ENCODE measurements at places on chromosomes 1 and 21.

DNA sequence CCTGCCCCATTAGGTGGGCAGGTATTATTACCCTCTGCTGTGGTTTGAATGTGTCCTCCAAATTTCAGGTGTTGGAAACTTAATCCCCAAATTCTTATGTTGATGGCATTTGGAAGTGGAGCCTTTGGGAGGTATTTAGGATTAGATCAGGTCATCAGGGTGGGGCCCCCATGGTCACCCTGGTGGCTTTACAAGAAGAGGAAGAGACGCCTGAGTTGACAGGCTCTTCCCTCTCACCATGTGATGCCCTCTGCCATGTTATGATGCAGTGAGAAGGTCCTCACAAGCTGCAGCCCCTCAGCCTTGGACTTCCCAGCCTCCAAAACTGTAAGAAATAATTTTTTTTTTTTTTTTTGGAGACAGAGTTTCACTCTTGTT, 8.8 kb upstream of the THEMIS2 start:
- no peak for DNase-seq

GRCh38 chr21:36297938-36298572, 21.9 kb upstream of the MORC3 start:
- peak; percentile 56 for DNase-seq

DNA sequence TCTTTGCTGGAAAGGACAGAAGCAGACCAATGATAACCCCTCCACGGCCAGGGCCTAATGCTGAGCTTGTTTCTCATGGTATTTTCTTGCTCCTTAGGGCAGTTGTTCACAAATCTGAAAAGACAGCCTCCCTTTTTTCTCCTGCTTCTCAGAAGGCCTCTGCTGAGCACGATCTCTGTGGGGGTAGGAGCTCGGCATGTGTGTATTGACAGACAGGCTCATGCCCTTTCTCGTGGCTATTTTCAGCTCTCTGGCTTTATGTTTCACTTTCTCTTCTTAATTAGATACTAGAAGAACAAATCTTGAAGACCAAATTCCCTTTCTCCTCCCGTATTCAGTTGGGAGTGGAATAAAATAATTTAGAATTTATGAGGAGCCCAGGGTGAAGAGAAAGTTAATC, 768 bp upstream of the RIIAD1 start:
- DNase-seq = no peak

- no peak for DNase-seq
Measured at GRCh38 chr1:54551891-54552290, 3.9 kb downstream of the ACOT11 start.

GRCh38 chr1:92909321-92909720, 51.9 kb downstream of the DIPK1A start:
- no peak for DNase-seq

GRCh38 chr1:76083189-76083588, 8.6 kb downstream of the ST6GALNAC3 start:
- DNase-seq = no peak

DNA sequence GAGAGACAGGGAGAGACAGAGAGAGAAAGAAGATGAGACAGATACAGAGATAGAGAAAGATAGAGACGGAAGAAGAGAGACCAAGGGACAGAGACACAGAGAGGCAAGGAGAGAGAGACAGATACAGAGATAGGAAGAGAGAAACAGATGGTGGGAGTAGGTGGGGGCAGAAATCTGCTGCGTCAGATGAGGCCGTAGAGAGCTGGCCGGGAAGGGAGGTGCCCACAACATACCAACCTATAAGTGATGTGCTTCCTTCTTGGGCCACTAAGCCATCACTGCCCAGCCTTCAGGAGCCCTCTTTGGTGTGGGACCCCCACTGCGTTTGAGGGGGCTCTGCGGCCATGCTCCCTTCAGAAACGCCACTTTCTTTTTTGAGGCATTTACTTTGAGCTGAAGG, 307.6 kb upstream of the VAMP3 start:
- no peak for DNase-seq

DNA sequence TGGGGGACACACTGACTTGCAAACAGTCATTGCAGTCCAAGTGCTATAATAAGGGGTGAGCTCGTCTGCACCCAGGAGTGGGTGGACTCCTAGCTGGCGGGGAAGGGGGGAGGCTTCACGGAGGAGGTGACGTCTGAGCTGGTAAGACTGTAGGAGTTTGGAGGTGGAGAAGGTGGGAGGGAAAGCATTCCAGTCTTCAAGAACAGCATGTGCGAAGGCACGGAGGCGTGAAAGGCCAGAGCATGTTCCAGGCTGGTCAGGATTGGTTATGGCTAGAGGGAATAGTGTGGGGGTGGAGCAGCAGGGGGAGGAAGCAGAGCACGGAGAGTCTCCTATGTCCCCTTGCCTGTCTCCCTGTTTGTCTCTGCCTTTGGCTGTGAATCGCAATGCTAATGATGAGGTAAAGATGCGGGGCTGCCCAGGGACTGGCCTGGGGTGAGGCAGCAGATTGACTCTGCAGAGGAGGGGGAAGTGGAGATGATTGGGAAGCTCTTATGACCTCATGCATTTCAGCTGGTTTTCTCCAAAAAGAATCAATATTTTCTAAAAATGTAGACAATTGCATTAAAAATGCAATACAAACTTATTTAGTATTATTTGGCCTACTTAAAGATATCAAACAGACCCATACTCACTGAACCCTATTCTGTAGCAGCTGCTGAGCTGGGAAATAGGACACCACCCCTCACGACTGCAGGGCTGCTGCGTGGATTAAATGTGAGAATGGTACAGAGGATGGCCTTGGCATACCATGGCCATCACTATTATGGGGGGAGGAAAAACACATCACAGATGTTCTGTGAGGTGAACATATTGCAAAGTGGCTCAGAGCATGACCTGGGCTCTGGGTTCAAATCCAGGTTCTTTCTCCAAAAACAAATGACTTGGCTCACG, 2.6 kb upstream of the ZNF436 start:
- DNase-seq = no peak

- no peak for DNase-seq
Measured at GRCh38 chr1:203017692-203018091, 8.6 kb upstream of the PPFIA4 start.

Measured in activated CD4-positive, alpha-beta T cell treated with anti-CD3 and anti-CD28 coated beads for 1 hour (primary cell).